ENCODE measurements at places on chromosomes 1 and 21.
A peak's percentile ranks its signal among the peaks of the same experiment; 100 is the strongest.

- no peak for DNase-seq
These were observed 14.9 kb upstream of the CD1C start for GRCh38 chr1:158274797-158275196.

- peak; percentile 31 for DNase-seq
These were observed 1.5 kb downstream of the KNCN start for GRCh38 chr1:46549697-46550681.

- peak; percentile 83 for DNase-seq
These were observed 15.6 kb upstream of the TACSTD2 start for GRCh38 chr1:58592522-58593134.

GRCh38 chr21:42654179-42654912 lies 925 bp downstream of the PDE9A start:
- no peak for DNase-seq

- DNase-seq: no peak
These were observed 25.7 kb upstream of the WASF2 start for GRCh38 chr1:27515626-27516025.

DNA sequence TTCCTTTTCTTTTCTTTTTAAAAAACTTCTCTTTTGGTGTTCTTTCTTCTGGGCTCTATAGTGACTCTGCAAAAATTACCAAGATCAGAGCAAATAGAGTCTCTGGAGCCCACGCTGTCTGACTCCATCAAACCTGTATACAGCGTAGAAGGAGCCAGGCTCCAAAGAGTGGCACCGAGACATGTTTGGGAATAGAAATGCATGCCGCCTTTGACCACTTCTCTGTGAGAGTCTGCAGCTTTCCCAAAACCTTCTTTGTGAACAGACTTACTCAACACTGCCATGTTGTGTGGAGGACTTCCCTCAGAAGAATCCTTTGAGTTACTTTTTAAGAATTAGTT lies 55.3 kb downstream of the GORAB start:
- no peak for DNase-seq

GRCh38 chr1:93506126-93506525 lies 58.2 kb downstream of the FNBP1L start:
- peak; percentile 4 for DNase-seq

DNA sequence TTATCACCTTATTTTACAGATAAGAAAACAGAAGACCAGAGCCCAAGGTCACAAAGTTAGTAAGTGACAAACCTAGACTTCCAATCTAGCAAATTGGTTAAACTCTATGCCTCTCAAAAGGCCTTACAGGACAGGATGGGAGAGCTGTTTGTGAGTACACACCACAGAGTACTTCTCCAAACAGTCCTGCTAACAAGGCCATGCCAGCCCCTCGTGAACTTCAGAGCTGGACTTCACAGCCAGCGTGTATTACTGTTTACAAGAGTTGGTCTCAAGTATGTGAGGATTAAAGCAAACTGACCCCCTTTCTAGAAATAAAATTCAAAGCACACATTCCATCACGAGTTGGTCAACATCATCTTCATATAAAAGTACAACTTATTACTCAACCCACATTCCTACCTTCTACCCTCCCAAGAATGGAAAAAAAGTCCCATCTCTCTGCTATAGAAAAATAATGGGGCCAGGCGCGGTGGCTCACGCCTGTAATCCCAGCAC lies 19.8 kb upstream of the UBR4 start:
- no peak for DNase-seq

DNA sequence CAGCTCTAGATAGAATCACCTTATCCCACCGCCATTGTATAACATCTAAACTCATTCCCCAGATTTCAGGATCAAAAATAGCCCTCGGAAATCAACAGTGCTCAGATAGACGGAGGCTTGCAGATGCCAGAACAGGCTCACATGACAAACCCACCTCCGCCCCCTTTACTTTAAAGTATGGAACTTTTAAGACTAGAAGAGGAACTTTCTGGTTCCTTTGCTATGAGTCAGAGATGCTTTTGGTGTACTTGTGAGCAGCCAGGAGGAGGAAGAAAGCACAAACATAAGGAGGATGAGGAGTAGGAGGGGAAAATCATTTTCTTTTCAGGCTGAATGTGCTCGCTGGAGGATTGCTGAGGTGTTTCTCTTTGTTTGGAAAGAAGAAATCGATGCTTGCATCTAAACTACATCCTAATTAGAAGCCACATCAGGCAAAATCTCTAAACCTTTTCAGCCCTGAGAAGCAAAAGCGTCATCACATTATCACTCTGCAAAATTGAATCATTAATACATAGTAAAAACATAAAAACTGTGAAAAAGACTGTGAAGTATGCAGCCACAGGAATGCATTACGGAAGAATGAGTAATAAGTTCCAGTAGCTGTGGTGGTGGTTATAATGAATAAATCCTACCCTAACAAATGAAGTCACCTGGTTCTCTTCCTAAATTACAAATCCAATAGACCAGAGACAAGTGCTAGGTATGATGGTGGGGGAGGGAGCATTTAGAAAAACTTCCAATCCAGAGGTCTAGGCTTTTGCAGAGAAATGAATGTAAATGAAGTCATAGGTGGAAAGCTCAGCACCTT lies 251.3 kb downstream of the KCNH1 start:
- no peak for DNase-seq

DNA sequence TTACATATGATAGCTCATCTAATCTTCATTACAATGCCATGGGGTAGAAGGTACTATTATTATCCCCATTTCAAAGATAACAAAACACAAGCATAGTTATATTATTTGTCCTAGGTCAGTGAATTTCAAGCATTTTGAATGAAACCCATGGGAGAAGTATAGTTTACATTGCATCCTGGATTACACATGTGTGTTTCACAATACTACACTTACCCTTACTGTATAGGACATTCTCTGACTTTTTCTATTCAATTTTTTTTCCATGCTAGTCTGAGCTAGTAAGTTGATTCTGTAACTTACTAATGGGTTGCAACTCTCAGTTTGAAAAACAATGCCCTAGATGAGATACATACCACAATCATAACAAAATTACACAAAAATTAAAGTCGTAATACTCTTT lies 8.7 kb upstream of the GPX7 start:
- DNase-seq: no peak

DNA sequence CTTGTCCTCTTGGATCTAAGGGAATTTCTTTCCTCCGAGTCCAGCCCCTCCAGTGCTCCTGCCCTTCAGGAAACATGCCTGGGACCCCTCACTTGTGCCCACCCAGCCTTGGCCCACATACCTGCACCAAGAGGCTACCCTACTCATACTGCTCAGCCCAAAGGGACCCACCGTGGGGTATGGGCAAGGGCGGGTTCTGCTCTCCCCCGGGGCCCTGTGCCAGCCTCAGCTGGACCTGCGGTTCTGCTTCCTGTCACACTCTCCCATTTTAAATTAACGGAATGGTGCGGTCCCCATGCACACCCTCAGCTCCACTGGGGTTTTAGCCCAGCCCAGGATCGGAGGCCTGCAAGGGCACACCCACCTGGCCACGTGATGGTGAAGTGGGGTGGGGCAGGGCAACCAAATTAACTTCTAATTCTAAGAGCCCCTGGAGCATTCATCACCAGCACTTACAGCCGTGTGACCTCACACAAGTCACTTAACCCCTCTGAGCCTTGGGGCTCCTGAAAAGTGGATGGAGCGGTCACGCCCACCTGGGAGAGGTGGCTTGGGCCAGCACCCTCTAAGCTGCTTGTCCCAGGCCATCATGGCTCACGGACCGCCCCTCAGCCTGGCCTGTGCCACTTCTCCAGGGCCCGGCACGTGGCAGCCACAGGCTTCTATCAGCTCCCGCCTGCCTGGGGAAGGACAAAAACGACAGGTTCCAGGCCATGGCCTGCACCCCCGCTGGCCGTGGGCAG lies 28.3 kb downstream of the TP73 start:
- no peak for DNase-seq

DNA sequence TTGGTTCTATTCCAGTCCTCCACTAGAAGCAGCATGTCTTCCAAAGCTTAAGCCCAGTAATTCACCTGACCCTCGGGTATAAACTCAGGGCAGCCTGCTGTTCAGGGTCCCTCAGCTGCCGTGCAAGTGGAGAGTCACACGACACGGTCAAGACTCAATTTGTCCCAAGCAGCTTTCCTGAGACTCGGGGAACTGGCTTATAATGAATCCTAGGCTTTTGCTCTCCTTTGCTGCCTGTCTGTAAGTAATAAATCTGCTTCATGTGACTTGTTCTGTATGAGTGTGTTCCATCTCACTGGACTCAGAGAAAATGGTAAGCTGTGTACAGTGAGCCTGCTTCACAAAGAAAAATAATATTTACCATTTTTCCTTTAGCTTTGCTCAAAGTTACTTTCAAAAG lies 119.8 kb downstream of the CYYR1 start:
- DNase-seq: no peak

DNA sequence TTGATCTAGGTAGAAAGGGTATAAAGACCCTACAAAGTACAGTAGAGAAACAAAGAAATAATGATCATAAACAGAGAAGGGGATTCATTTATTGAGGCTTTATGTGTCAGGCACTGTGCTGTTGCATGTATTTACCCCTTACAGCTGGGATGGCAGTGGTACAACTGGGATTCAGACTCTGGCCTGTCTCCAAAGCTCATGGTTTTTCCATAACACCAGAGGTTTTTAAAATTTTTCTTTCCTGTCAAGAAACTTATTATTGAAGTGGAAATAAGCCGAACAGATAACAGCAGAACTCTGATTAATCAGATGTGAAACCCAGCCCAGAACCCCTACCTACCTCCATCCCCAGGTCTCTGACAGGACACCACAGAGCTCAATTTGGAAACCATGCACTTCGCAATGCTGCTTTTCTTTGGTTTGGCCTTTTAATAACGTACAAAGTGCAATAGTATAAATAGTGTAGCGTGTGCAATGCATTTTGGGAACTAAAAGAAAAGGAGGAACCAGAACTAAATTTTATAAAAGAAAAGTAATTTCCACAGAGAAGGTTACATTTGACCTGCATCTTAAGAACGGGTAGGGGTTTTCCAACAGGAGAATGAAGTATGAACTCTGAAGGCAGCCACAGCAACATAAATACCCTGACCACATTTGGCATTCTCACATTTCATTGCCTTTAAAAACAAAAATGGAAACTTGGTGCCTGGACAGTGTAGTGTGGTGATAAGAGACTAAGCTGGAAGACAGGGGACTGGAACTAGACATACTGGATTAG lies 92.0 kb upstream of the S1PR1 start:
- no peak for DNase-seq

- no peak for DNase-seq
These were observed 128.8 kb downstream of the PDE4B start for GRCh38 chr1:65921446-65921845.

- DNase-seq: no peak
These were observed 712.3 kb downstream of the PTPRU start for GRCh38 chr1:29948581-29948980.

GRCh38 chr1:117452216-117452615 lies 85.0 kb downstream of the MAN1A2 start:
- DNase-seq: no peak

DNA sequence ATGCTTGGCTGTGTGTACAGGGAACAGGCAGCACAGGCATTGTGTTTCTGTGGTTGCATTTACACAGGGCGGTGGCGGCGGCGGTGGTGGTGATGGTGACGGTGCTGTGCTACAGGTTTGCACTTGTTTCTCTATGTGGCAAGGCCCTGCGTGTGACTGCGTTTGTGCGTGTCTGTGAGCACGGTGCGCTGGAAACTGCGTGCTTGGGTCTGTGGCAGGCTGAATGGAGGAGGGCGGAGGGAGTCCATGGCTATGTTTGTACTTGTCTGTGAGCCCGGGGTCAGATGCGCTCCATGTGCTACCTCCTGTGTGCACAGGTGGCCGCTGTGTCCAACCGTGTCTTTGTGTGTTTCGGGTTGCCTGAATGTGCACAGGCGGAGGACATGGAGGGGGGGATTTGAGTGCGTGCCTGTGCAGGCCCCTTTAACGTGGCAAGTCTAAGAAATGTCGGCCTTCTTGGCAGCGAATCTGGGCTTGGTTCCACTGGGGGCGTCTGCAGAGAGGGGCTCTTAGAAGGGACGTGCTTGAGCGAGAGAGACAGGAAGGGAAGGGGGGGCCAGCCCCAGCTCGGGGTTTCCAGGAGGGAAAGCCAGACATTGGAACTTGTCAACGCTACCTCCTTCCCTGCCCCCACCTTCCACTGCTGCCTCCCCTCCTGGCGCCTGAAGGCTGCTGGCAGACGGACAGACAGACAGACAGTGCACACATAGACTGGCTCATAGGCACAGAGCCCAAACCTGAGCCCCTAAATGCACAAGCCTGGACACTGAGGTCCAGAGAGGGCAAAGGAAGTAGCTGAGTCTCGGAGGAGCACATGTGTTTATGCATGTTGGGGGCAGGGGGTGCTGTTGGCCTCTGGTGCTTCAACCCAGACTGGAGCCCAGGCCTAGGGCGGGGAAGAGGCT lies 32.7 kb upstream of the WASF2 start:
- peak; percentile 57 for DNase-seq

GRCh38 chr1:229693129-229693900 lies 67.3 kb downstream of the URB2 start:
- peak; percentile 60 for DNase-seq

- no peak for DNase-seq
These were observed 73.9 kb downstream of the PLXNA2 start for GRCh38 chr1:208170252-208170651.

DNA sequence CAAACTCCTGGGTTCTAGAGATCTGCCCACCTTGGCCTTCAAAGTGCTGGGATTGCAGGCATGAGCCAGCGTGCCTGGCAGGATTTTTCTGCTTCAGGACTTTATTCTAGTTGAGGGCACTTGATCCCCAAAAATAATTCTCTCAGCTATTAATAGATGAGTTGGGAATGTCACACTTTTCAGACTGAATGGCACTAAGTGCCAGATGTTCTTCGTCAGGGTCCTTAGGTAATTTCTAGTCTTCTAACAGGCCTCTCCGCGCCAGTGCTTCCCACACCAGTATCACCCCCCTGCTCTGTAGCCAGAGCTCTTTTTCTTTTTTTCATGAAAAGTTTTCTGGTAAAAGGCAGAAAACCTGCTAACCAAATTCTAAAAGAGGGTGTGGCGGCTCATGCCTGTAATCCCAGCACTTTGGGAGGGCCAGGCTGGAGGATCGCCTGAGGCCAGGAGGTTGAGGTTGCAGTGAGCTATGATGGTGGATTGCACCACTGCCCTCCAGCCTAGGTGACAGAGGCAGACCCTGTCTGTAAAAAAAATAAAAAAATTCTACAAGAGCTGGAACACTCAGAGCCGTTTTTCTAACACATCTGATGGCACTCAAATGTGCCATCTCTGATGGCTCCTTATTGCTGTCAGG lies 6.1 kb upstream of the SARS1 start:
- DNase-seq: no peak

- DNase-seq: no peak
These were observed 78.5 kb downstream of the ITPKB start for GRCh38 chr1:226660410-226661182.

DNA sequence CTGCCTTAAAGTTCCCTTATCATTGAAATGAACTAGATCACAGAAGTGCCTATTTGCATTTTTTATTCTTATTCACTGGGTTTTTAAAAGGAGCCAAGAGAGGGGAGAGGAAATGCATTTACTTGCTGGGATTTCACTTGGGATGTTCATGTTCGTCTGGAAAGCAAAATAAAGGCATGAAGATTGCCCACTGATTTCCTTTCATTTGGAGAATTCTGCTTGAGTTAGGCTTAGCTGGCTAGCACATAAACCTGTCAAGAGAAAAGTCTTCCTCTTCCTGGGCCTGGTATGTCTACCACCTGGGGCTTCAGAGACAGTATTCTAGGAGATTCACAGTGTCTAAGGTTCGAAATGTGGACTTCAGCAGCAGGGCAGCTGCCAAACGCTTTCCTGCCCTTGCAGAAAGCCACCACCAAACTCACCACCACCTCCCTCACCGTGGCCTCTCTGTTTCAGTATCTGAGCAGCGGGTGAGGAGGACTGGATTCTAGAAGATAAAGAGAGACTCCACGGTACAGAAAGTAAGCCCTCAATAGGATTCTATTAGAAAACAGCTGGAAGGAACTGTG lies 44.5 kb downstream of the HIVEP3 start:
- no peak for DNase-seq

GRCh38 chr1:226223157-226223785 lies at the start of gene MIXL1:
Gene MIXL1, plus strand, starts transcription at chr1:226223664. Its CDS starts 18 bp downstream, at chr1:226223682.
- no peak for DNase-seq

Data from fibroblast of mammary gland (primary cell).